ENCODE measurements at places on chromosomes 16 and 17. TPM values are rescaled to one million over a fixed set of nuclear protein-coding genes. Genes with fewer than 3 reads are reported as not detected.

The PGP gene
- total RNA-seq = 13.3 TPM

The SLC16A3 gene
- 82.9 TPM for total RNA-seq

The NLRC3 gene
- not detected for total RNA-seq

The TBC1D24 gene
- 8.2 TPM for total RNA-seq

The VAT1L gene
- total RNA-seq = 43.8 TPM

The SLC35G3 gene
- not detected for total RNA-seq

The CARD14 gene
- total RNA-seq = 0.60 TPM

The HAPSTR1 gene
- total RNA-seq = 77.3 TPM

The KRTAP2-4 gene
- total RNA-seq = not detected

The CACNB1 gene
- total RNA-seq = 16.5 TPM

The USP36 gene
- total RNA-seq = 16.6 TPM

The LGALS9B gene
- not detected for total RNA-seq

The MYH3 gene
- total RNA-seq = 0.36 TPM

The CCR7 gene
- 0.37 TPM for total RNA-seq

The C17orf78 gene
- total RNA-seq = not detected

The KRTAP4-4 gene
- not detected for total RNA-seq

The ALOX15B gene
- 0.06 TPM for total RNA-seq

The SEPTIN12 gene
- not detected for total RNA-seq

The SLC38A8 gene
- total RNA-seq = not detected

The MT4 gene
- total RNA-seq = not detected

The CEP295NL gene
- total RNA-seq = 0.39 TPM

The KRT34 gene
- not detected for total RNA-seq

The TSNAXIP1 gene
- 2.8 TPM for total RNA-seq

The INPP5K gene
- 20.9 TPM for total RNA-seq

The KRTAP4-2 gene
- total RNA-seq = not detected

The TBC1D3 gene
- total RNA-seq = not detected

The WFDC1 gene
- total RNA-seq = not detected

The ADAMTS18 gene
- 0.59 TPM for total RNA-seq

The DOC2A gene
- 8.1 TPM for total RNA-seq

The STXBP4 gene
- total RNA-seq = 111 TPM

The CACNG4 gene
- 1.2 TPM for total RNA-seq

The DPEP3 gene
- total RNA-seq = 0.19 TPM

The NRN1L gene
- total RNA-seq = 2.0 TPM

The LRRC75A gene
- 7.2 TPM for total RNA-seq

The PRKCB gene
- total RNA-seq = 5.0 TPM

The SMARCD2 gene
- total RNA-seq = 100 TPM

The GNAO1 gene
- 1.9 TPM for total RNA-seq

The ARL17A gene
- total RNA-seq = 12.4 TPM

The CYBC1 gene
- total RNA-seq = 75.1 TPM

The CCDC144A gene
- 8.2 TPM for total RNA-seq

The HSD11B2 gene
- 1.6 TPM for total RNA-seq

Measured in neural progenitor cell (in vitro differentiated cells).